GM23248 (cell line): ENCODE measurements at places on chromosomes 1 and 21. TPM values are rescaled to one million over a fixed set of nuclear protein-coding genes. Genes with fewer than 3 reads are reported as not detected.

DNA sequence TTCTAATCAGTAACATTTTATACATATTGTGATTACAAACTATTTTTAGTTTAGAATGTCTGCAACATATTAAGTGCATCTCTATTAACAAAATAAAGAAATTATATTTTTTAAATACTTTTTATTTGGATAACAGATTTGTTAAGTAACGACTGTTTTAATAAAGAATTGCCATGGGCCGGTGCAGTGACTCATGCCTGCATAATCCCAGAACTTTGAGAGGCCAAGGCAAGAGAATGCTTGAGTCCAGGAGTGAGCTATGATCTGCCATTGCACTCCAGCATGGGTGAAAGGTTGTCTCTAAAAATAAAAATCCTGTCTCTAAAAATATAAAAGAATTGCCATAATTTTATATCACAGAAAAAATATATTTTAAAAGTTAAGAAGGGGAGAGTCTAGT is 4.1 kb downstream of the LRRIQ3 start:
- peak; percentile 63 for DNase-seq
- H3K36me3 ChIP-seq = no peaks in the 10 kb centered on the region
- H3K4me3 ChIP-seq = no peak overlapping the region

GRCh38 chr1:25771221-25772114 is 28.5 kb upstream of the SELENON start:
- H3K4me1 ChIP-seq = no peaks in the 10 kb centered on the region
- DNase-seq = no peak
- no peaks in the 10 kb centered on the region for H3K27me3 ChIP-seq
- H3K4me3 ChIP-seq = no peak overlapping the region
- no peak overlapping the region for H3K27ac ChIP-seq
- no peaks in the 10 kb centered on the region for H3K36me3 ChIP-seq

DNA sequence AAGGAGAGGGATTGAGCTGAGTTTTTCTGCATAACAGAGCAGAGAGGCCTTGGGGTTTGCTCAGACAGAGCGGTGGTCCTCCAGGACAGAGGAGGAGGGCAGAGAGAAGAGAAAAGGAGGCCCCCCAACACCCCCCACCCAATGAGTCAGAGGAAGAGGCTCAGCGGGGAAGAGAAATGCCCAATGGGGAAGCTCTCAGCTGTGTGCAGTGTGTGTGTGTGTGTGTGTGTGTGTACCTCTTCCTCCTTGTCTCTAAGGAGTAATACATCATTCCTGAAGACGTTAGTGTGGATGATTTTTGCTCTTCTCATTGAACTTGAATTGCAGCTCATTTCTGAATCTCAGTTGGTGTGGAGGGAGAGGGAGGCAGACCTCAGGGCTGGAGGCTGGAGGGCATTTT is 8.7 kb downstream of the TMPRSS3 start:
- H3K4me1 ChIP-seq = no peaks in the 10 kb centered on the region
- no peak overlapping the region for H3K4me3 ChIP-seq
- peaks cover 8% of the 10 kb centered on the region; the same call in 1 of the 2 replicates for H3K27me3 ChIP-seq
- no peaks in the 10 kb centered on the region for H3K36me3 ChIP-seq
- DNase-seq = no peak

Gene ALPL
- not detected in 2 replicates for total RNA-seq

GRCh38 chr1:107840725-107841124 is 124.3 kb downstream of the VAV3 start:
- no peaks in the 10 kb centered on the region for H3K36me3 ChIP-seq
- peaks cover 14% of the 10 kb centered on the region for H3K27me3 ChIP-seq
- no peak for DNase-seq

Gene MATN1
- total RNA-seq = 0.32 TPM in 1 of 2 replicates, not detected in the other

Gene ABCG1
- total RNA-seq = not detected in 2 replicates

DNA sequence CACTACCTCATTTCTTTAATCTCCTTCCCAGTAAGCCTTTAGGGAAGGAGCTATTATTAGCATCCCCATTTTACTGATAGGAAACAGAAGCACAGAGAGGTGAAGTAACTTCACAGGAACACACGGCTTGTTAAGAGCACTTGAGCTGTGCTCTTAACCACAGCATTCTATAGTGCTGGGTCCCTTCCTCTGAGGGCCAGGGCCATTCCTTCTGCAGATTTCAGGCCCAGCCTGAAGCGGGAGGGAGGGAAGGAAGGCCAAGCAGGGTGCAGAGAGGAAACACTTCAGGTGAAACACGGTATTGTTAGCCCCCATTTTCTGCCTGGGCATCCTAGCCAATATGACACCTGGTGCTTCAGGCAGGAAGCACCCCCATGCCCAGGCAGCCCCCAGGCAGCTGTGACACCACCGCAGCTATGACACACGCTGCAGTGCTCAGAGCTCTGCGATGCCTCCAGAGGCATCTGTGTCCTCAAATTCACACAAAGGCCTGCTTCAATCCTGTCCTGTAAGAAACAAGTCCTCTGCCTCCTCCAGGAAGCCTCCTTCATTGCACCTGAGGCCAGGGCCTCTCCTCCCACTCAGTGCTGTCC is 4.5 kb upstream of the EXTL1 start:
- H3K4me3 ChIP-seq = no peak overlapping the region
- peaks cover 64% of the 10 kb centered on the region for H3K4me1 ChIP-seq
- no peak overlapping the region for H3K27ac ChIP-seq
- H3K36me3 ChIP-seq = no peaks in the 10 kb centered on the region
- no peak for DNase-seq

DNA sequence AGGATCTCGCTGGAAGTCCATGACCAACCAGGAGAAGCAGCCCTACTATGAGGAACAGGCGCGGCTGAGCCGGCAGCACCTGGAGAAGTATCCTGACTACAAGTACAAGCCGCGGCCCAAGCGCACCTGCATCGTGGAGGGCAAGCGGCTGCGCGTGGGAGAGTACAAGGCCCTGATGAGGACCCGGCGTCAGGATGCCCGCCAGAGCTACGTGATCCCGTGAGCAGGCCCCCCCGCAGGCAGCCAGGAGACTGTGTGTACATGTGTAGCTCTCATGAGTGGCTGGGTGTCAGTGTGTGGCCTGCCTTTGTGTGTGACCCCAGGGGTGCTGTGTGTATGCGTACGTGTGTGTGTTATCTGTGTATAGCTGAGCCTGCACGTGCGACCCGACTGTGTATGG is 27.2 kb downstream of the ETNK2 start:
- H3K27me3 ChIP-seq = no peaks in the 10 kb centered on the region
- H3K4me3 ChIP-seq = no peak overlapping the region
- H3K4me1 ChIP-seq = peaks cover 12% of the 10 kb centered on the region
- no peaks in the 10 kb centered on the region; the same call in 1 of the 2 replicates for H3K36me3 ChIP-seq
